SJCRH30 (cell line): ENCODE measurements at places on chromosomes 4 and X.

DNA sequence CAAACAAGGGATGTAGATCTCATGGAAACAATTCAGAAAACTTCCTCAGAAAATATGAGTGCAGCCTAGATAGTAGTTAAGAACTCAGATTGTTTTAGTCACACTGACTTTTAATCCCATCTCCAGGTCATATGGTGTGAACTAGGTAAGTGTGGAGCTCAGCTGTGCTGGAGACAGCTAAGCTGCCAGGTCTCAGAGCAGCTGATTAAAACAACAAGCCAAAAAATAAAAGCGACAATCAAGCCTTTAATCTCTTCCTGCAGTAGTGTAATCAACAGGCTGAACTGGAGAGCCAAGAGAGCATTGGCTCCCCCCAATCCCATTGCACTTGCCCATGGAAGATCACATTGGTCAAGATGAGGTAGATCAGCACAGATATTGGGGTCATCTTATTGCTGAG is 98.3 kb upstream of the ATOH1 start:
- DNase-seq, result no peak

DNA sequence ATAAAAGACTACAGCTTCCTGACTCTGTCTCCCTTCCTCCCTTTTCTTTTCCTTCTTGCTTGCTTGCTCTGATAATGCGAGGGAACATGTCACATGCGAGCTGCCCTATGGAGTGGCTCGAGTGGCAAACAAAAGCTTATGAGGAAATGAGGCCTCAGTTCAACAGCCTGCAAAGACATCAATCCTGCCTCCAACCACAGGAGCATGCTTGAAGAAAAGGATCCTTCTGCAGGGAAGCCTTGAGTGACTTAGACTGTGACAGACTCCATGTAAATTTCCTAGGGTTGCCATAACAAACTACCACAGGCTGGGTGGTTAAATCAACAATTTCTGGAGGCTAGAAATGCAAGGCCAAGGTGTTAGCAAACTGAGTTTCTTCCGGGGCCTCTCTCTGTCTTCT is 152.5 kb downstream of the NR3C2 start:
- DNase-seq, result no peak

GRCh38 chr4:179539641-179540040 is 2097.4 kb upstream of the AGA start:
- no peak for DNase-seq

DNA sequence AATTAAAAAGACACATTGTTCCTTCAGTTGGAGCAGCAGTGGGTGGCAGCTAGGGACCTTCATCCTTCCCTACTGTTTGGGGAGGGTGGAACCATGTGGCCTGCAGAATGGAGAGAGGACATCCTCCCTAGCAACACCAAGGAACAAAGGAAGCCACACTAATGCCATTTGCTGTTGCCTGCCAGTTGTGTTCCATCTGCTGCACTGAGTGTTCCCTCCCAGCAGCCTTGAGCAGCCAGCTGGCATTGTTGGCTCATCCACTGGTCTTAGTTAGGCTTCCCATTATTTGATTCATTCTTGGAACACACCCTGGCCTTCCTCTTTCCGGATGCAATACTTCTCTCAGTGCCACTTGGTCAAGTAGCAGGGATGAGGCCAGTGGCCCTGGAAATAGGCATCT is 25.0 kb upstream of the HMGB3 start:
- DNase-seq, result no peak

- DNase-seq, result no peak
Observed at GRCh38 chrX:53685711-53686110, 808 bp downstream of the HUWE1 start.

DNA sequence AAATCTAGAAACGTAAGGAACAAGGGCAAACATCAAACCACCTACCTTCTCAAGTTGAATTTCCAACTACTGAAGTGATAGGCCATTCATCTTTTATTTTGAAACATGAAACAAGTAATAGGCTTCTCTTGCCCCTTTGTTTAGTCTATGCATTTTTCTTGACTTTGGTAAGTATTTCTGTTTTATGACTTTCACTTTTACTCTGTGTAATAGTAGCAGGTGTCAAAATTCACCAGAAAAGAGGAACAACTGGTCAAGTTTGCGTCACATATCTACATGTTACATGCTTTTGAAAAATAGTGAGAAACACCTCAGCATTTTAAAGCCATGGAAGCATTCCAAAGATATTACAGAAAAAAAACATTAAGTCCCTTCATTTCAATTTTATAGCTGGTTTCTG is 157.1 kb upstream of the FTHL17 start:
- no peak for DNase-seq

GRCh38 chr4:102157984-102158383 is 187.3 kb downstream of the SLC39A8 start:
- DNase-seq, result no peak

- DNase-seq, result no peak
Observed at GRCh38 chr4:154014407-154015321, 225.8 kb upstream of the SFRP2 start.

DNA sequence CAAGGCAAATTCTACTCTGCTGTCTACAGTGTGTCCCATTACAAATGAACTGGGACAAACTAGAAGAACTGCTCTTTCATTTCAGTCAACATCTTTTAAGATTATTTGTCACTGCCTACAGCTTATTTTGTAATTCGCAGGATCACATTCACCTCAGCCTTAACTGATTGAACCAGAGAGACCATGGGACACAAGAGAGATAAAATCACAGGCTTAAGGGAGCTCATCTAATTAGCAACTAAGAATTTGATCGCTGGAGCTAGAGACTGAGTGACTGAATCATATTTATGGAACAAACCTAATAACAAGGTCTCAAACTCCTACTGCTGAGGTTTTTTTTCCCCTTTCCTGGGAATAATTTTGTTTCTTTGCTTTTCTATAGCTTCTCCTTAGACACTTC is 898.2 kb downstream of the PCDH18 start:
- DNase-seq, result no peak

DNA sequence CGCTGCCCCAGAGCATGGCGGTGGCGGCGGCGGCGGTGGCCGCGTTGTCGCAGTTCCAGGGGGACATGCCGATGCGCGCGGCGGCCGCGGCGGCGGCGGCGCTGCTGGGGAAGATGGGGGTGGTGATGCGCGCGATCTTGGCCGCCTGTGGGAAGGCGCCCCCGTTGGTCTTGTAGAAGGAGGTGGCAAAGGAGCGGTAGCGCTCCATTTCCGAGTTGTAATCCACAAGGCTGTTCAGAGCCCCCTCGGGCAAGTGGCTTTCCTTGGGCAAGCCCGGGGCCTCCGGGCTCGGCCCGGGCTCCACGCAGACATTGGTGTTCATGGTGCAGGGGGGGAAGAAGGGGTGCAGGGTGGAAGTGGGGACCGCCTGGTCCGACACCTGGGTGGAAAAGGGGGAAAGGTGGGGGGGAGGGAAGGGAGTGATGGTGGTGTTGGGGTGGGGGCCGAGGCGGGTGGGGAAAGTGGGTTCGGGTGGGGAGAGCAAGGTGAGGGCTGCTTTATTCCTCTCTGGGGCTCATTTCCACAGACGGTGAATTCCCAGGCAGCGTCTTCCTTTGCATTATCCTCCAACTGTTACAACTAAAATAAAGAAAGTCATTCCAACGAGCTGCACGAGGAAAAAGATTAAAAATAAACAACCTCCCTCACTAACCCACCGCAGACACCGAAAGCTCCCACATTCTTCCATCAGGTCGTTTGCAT is 3.1 kb downstream of the CXXC4 start:
- peak; percentile 65 for DNase-seq

DNA sequence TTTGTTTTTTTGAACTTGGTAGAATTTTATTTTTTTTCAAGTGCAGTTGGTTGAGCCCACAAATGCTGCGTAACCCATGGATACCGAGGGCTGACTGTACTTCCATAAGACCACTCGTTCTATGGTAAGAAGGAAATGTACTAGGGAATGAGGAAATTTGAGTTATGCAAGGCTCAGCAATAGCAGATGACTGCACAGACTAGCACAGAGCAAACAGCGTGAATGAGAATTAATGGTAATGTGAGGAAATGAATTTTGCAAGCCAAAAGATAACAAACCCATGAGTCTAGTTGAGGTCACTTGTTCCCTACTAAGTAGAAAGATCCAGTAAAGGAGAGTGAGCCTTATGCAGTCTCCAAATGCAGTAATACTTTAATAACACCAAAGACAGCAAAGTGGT is 17.4 kb downstream of the GSPT2 start:
- no peak for DNase-seq

DNA sequence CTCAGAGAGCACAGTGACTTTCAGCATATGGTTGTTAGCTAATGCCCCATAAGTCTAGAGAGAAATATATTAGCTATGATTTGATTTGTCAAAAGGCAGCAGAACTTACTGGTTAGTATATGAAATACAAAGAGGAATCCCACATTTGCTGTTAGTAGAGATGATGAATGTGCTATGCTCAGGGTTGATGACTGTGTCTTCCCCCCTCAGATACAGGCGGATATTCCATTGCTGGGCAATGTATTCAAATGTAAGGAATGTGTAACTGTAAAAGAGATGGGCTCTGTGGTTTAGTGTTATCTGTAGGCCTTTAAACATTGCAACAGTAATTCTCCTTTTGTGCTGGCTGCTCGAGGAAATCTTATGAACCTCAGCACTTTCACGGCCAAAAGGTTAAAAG is 528.9 kb upstream of the ARX start:
- DNase-seq, result no peak

GRCh38 chrX:45143455-45143854 is 57.2 kb downstream of the DIPK2B start:
- peak; percentile 45 for DNase-seq

GRCh38 chr4:146969126-146969525 is 23.5 kb upstream of the TTC29 start:
- DNase-seq, result no peak

DNA sequence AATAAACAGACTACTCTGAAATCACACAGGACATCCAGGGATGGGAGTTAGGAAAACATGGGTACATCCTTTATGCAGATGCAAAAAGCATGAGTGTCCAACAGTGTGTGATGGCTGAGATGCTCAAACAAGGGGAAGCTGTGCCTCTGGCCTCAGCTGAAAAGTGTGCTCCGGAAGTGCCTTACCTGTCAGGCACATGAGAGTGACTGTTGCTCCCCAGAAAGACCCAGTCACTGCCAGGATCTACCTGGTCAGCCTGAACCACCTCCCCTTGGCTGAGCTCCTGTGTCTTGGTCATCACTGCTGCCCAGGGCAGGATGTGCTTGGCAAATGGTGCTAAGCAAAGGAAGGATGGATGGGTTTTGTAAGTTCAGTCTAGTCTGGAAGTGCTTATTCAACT is 4.0 kb downstream of the PPP2R2C start:
- no peak for DNase-seq

- no peak for DNase-seq
Observed at GRCh38 chr4:185020863-185021761, 2.8 kb downstream of the HELT start.

DNA sequence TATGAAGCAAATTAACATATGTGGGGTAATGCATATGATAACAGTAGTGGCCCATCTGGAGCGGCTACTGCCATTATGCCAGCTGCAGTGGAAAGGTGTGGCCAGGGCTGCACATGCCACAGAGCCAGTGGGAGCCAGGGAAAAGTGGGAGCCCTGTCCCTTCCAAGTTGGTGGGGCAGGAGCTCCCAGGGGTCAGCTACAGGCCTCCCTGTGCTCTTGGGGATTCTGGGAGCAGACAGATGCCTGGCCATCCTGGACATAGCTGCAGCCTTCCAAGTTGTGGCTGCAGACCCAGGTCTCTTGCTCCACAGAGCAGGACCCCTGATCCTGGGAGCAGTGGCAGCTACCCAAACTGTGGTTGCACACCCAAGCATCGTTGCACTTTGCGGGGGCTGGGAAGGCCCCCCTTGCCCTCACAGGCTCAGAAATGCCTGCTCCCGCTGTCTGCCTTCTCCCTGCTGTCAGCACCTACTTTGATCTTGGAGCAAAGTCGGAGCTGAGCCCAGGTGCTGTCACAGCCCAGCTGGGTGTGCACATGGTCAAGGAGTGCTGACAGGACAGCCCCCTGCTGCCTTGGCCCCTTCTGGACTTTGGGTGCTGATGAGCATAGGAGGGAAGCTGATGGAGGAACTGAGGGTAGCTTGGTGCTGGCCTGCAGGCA is 67.8 kb downstream of the NAA11 start:
- no peak for DNase-seq

GRCh38 chr4:27318740-27319139 is 458.1 kb downstream of the STIM2 start:
- DNase-seq, result peak; percentile 19

- DNase-seq, result no peak
Observed at GRCh38 chr4:106762666-106763443, 273.3 kb downstream of the DKK2 start.

DNA sequence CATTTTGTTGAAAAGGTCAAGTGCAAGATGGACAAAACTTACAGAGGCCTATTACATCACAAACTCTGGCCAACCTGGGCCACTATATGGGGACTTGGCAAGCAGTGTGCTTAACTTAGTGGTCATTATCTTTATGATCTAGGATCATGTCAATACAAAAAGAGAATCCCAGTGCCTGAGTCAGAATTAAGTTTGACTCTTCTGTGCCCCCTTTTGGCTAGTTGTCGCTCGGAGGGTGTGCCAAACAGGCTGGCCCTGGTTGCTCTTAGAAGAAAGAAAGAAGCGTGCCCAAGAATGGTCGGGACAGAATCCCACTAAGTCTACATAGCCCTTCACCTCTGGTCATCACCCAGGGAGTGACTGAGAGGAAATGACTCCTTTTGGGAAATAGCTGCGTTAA is 100.1 kb downstream of the EIF4E start:
- DNase-seq, result peak; percentile 5

- DNase-seq, result peak; percentile 83
Observed at GRCh38 chrX:115560211-115560977, 580 bp upstream of the PLS3 start.

GRCh38 chrX:361231-362145 is 25.2 kb downstream of the PPP2R3B start:
- no peak for DNase-seq

DNA sequence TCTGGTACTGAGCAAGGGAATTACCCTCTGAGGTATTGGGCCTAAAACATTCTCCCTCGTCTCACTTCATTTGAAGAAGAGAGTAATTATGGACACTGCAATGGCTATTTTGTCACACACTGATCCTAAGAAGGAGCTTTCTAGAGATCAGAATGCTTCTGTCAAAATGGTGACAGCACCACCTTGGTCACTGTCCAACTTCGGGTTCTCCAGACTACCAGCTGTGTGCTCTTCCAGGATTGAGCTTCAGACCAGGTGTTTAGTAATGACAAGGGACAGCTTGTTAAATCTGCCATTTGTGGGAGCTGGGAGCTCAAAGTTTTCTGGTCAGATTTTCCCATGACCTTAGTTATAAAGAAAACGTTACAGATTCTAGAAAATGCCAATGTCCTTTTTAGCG is 105.4 kb downstream of the POLA1 start:
- DNase-seq, result no peak

GRCh38 chrX:153554519-153555167 is 37.2 kb downstream of the ATP2B3 start:
- peak; percentile 65 for DNase-seq

DNA sequence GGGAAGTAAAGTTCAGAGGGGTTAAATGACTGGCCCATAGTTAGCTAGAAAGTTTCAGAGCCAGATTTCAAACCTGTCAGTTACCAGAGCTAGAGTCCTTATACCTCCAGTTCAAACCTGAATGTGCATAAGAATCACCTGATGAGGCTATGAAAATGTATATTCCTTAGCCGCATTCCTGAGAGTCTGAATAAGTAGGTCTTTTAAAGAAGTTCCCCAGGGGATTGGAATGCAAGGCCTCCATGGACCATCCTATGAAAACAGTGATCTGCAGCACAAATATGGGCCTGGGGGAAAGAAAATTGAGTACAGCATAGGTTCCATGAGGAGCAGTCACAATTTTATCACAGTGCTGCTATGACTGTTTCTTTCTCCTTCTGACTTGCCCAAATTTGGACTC is 263.9 kb upstream of the CXorf66 start:
- DNase-seq, result no peak

- no peak for DNase-seq
Observed at GRCh38 chrX:115949900-115950822, 220.4 kb upstream of the AGTR2 start.
